ENCODE measurements at places on chromosomes 5 and 9.

- no peak for DNase-seq
These were observed at the start of gene ANXA1 for GRCh38 chr9:73151653-73152542. TSS of gene ANXA1 (plus strand) at chr9:73151865. CDS start at chr9:73158536, 6,671 bp downstream.

- no peak for DNase-seq
These were observed 529.3 kb upstream of the ZNF608 start for GRCh38 chr5:125275725-125276090.

GRCh38 chr9:129566563-129567266 is 54.2 kb downstream of the C9orf50 start:
- DNase-seq: no peak

- DNase-seq: no peak
These were observed 22.9 kb upstream of the TEX10 start for GRCh38 chr9:100375658-100376057.

DNA sequence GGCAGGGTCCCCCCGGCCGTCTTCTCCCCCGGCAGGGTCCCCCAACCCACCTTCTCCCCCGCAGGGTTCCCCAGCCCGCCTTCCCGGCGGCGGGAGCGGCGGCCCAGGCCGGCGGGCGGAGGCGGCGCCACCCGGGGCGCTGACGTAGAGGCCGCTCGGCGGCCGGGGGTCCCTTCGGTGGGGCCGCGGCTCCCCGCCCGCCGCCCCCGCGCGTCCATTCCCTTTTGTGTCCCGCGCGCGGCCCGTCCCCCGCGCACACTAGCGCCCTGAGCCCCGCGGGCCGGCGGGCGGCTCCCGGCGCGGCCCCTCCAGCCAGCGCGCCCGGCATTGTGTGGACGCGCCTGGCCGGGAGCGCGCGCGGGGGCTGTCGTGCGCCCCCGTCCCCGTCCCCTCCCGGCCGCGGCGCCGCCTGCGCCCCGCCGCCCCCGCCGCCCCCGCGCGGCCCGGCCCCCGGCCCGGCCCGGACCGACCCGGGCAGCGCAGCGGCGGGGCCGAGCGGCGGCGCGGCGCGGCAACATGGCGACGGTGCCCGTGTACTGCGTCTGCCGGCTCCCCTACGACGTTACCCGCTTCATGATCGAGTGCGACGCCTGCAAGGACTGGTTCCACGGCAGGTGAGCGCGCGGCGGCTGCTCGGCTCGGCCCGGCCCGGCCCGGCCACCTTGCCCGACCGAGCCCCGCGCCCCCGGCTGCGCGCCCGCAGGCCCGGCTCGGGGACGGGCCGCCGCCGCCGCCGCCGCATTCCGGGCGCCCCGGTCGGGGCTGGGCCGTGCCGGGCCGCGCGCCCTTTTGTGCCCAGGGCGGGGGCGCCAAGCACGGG is at the start of gene PHF2:
Gene PHF2, plus strand, starts transcription at position 327 of the 820 bp plus-strand sequence. Its CDS starts 190 bp downstream, at position 517.
- no peak for DNase-seq

DNA sequence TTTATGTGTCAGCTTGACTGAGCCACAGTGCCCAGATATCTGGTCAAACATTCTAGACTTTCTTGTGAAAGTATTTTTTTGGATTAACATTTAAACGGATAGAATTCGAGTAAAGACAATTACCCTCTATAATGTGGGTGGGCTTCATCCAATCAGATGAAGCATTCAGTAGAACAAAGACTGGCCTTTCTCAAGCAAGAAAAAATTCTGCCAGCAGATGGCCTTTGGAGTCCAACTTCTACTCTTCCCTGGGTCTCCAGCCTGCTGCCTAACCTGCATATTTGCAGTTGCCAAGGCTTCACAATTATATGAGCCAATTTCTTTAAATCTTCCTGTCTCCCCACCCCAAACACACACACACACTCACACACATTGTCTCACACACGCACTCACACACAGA is 86.4 kb downstream of the MED10 start:
- peak; percentile 56 for DNase-seq

DNA sequence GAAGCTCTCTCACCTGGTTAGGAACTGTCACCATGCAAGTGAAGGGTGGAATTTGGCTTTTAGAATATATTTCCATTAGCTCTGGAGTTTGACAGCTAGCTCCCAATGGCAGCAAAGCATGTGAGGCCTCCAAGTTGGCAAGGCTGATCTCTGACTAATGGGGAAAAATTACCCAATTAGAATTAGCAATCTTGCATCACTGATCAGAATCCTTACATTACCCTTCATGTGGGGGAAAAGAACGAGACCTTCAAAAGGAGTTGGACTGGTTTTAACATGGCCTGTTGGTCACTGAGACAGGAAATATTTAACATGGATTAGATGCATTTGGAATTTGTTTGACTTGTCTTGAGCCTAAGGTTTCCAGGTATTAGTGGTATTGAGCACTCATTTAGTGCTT is 192.3 kb upstream of the GDNF start:
- no peak for DNase-seq
